ENCODE measurements at places on chromosomes 12 and 14.

DNA sequence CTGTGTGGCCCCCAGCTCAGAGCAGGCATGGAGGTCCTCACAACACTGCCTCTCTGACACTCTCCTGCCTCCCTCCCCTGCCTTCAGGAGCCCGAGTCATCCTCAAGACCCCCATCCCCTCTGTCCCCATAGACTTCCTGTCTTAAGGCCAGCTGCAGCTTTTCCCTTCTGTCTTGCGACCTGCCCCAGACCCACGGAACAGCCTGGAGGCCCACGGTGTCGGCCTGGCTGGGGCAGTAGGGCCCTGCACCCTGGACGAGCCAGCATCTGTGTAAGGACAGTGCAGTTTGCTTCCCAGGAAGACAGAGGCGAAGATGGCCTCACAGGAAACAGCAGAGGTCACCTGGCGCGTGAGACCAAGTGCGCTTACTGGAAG, 9.7 kb downstream of the TEDC1 start:
- DNase-seq: no peak

DNA sequence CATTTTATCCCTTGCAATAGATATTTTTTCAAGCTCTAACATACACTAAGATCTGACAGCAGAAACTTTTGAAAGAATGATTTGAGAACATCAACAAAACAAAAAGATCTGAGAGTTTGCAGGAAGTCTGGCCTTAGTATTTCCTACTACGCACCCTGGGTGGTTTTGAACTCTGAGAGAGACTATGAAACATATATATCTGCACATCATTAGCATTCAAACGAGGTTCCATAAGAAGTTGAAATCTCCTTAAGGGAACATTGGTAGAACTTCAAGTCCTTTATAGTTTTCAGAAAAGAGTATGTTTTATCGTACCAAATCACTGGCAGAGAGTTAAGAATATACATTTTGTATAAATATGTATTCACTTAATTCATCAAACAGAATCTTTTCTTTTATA, 86.3 kb downstream of the RMST start:
- DNase-seq: no peak

DNA sequence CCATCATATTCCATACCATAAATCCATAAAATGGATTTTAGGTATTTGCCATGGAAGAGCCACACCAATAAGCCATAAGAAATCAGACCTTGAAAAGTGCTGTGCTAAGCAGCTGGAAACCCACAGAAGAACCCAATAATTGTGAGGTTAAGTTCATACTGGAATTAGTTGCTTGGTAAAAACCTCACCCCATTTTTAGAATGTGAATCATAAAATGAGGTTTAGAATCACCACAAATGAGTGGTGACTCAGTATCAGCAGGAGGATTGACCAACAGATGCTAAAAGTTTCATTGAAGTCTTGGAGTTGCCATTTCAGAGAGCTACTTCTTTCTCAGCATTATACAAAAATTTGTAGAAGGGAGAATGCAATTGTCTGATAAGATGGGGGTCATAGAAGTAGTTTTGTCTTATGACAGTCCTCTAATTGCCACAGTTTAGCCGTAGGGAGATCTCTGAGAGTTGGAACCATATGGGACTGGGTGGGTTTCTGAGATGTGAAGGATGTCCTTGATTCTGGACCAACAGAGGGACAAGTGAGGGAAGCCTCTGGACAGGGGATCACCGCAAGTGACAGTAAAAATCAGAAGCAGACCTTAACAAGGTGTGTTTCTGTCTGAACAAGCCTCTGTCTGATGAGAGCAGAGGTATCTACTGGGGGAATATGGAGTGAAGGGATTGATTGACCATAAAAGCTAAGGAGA, 1.4 kb upstream of the STON2 start:
- DNase-seq: no peak

DNA sequence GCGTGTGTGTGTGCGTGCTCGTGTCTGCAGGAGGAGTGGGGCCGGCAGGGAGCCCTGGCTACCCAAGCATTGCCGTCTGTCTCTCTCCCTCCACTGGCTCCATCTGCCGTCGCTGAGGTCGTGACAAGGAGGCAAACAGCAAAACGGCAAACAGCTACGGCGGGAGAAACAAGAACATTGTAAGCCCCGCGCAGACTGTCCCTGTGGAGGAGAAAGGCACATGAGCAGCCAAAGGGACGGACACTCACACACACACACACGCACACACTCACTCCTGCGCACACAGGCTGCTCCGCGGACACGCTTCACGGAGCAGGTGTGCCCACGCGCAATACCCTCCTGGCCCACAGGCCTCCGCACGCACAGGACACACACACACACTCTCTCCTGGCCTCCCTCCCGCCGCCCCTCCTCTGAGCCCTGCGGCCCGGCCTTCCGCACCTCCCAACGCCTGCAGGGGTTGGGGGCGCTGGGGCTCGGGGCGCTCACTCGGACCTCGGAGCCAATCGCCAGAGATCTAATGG, 905 bp downstream of the CISTR start:
- DNase-seq: no peak

GRCh38 chr12:7190268-7191055, 976 bp downstream of the PEX5 start:
- no peak for DNase-seq

DNA sequence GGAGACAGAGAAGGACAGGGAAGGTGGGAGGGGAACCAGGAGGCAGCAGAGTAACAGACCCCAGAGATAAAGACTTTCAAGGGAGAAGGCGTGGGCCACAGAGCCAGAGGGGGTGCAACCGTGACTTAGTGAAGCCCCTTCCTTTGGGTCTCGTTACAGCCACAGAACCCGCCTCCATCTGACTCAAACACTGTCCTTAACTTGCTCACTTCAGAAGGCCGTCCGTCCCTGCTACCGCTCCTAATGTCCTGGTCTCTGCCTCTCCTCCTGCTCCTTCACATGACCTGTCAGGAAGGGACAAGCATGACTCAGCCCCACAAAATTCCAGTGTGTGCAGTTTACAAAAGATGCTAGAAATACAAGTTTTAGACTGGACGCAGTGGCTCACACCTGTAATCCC, 18.0 kb downstream of the RIMBP2 start:
- no peak for DNase-seq

DNA sequence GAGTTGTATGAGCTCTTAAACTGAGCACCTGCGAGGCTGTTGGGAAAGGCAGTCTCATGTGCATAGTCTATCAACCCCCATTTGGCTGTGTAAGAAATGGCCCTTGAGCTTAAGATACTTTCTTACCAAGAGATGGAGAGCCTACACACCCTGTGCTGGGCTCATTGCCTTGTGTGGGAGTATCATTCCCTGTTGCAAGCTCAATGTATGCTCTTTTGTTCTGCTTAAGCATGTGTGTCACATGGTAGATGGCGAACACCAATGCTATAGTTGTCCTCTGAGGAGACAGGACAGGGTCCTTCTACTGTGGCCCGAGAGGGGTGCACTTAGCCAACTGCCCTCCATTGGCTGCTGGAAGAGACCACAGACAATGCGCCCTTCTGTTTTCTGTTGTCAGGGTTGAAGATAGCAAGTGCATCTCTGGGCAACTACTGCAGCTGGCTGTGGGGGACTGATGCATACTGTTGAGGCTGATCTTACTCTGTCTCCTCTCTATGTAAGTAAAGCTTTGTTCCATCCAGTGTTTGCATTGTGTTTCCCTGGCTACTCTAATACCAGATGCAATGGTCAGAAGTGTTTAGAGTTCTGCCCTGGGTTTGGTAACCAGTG, 79.5 kb downstream of the PTPRB start:
- no peak for DNase-seq

- no peak for DNase-seq
Observed at GRCh38 chr12:66359300-66359699, 57.0 kb downstream of the HELB start.

DNA sequence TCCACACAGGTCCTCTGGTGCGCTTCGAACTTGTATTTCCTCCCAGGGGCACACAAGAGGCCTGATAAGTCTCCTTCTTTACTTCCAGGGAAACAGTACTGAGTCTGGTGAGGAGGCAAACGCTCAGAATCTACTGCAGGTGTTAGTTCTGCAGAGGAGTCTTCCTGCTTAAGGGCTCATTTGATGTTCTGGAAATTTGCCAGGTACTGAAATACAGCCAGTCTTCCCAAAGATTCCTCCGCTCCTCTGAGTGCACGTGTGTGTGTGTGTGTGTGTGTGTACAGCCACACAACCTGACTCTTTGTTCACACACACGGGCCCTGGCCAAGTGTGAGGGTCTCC, 92.0 kb downstream of the FBXL14 start:
- DNase-seq: no peak

GRCh38 chr12:52006726-52007157, at the start of gene TAMALIN:
Gene TAMALIN, plus strand, starts transcription at chr12:52006946. Its CDS starts 74 bp downstream, at chr12:52007020.
- peak; percentile 49 for DNase-seq

DNA sequence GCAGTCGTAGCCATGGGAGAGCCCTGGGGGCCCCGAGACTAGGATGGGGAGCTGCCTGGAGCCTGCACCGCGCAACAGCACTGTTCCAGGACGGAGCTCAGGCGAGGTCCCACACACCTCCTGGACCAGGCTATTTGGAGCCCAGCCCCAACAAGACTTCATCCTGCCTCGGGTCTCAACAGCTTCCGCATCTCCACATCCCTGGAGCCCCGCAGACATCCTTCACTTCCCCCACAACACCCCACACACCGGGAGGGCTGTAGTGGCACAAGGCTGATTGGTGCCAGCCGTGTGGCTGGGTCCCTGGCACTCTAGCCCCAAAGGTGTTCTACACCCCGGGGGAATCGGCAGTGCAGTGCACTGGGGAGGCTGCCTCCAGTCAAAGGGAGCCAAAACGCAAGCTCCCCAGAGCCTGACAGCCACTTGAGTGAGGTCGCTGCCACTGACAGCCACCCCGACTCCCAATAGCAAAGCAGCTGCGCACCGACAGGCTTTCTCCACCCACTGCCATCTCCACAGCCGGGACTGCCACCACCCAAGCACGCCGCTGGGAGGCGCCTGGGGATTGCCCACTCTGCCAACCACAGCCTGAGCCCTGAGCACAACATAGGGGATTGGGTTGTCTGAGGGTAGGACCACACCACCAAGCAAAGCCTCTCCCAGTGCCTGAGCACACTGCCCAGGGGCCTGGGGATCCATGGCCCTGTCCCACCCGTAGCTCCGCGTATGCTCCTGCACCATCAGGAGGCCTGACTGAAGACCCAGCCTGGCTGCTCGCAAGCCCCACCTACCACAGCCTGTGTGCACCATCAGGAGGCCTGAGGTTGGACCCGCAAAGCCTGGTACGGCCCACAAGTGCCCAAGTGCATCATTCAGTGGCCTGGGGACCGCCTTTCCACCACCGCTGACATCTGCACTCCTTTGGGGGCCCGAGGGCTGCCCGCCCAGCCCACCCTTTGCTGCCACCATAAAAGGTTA, 13.2 kb upstream of the KLRF1 start:
- peak; percentile 84 for DNase-seq

DNA sequence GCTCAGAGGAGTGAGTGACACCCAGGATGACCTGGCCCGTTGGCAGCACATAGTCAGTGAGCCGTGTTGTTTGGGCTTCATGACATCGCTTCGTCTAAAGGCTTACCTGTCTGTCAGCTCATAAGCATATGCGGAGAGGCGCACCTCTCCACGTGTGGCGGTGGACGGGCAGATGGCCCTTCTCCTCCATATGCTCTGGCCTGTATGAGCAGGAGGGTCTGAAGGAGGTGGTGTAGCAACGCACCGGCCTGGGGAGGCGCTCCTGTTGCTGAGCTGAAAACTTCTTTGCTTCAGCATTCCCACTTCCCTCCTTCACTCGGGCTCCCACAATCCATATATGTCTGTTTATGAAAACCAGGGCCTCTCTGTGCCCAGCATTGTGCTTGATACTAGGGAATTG, 186.1 kb downstream of the TSPAN9 start:
- no peak for DNase-seq

GRCh38 chr14:21191809-21192446, 36.1 kb upstream of the OR5AU1 start:
- peak; percentile 43 for DNase-seq

GRCh38 chr14:28758253-28758884, 8.2 kb upstream of the FOXG1 start:
- no peak for DNase-seq

GRCh38 chr14:68655911-68656316, 137.0 kb downstream of the ZFP36L1 start:
- DNase-seq: no peak

GRCh38 chr14:56341766-56342493, 223.7 kb downstream of the PELI2 start:
- no peak for DNase-seq
